Activated CD4-positive, alpha-beta memory T cell treated with anti-CD3 and anti-CD28 coated beads, Interleukin-2, amount 10 ng/mL, durations not matched to agents 7 days and 5 days (primary cell): ENCODE measurements at places on chromosomes 3 and 15. TPM values are rescaled to one million over a fixed set of nuclear protein-coding genes. Genes with fewer than 3 reads are reported as not detected.

RLBP1 gene
- not detected for total RNA-seq

ARPP21 gene
- total RNA-seq, result not detected

ITGB5 gene
- total RNA-seq, result 0.40 TPM

LYZL4 gene
- not detected for total RNA-seq

COL6A5 gene
- total RNA-seq, result 0.05 TPM

FRMD4B gene
- total RNA-seq, result 69.5 TPM

PRRT3 gene
- 6.1 TPM for total RNA-seq

MELTF gene
- 5.1 TPM for total RNA-seq

PLAAT1 gene
- not detected for total RNA-seq

DNA sequence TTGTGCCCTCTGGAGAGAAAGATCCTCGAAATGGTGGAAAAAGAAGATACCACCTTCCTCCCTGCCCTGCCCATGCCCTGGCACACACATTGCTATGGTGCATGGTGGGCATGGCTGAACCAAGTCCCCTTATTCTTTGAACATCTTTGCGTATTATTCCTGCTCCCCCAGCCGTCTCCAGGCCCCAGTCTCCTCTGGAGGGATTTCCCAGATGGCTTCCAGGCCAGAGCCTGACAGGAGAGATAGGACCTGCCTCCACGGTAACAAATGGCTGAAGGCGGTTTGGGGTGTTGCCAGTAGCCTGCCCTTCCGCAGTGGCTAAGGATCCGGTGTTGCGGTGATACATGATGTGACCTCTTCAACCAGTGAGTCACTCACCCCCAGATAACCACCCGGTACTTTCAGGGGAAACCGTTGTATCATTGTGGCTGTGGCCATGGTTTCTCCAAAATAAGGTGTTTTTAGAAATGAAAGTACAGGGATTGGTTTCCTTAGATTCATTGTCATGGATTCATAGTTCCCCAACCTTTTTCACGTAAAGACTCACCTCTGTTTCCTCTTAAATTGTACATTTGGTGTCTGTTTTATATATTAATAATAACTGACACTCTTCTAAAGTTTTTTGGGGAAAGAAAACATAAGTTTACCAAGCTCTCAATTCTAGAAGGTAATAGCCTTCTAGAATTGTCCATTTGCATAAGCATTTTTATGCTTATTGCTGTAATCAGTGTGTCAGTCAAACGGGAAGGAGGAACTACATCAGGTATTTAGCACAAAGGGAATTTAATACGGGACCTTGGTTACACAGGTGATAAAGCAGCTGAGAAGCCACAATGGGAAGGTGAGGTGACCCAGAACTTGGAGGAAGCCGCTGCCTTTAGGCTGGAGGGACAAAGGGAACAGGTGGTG is 25.9 kb downstream of the SMAD3 start:
- DNase-seq, result peak; percentile 91

DNA sequence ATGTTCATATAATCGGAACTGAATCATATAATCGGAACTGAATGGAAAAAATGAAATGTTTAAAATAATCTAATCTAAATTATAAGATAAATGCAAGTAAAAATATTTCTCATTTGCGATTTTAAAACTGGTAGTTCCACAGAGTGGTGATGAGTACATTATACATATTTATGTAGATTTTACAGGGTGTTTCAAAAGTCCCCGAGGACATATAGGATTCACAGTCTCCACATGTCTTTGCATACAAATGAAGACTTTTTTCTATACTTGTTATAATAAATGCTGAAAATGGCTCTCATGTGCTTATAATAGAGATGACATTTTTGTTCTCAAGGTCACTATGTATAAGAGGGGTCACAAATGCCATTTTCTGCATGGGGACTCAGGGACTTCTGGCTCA is 139.5 kb downstream of the PEX5L start:
- DNase-seq, result no peak

- DNase-seq, result no peak
These were observed 401.0 kb upstream of the TBL1XR1 start for GRCh38 chr3:177598097-177598833.

DNA sequence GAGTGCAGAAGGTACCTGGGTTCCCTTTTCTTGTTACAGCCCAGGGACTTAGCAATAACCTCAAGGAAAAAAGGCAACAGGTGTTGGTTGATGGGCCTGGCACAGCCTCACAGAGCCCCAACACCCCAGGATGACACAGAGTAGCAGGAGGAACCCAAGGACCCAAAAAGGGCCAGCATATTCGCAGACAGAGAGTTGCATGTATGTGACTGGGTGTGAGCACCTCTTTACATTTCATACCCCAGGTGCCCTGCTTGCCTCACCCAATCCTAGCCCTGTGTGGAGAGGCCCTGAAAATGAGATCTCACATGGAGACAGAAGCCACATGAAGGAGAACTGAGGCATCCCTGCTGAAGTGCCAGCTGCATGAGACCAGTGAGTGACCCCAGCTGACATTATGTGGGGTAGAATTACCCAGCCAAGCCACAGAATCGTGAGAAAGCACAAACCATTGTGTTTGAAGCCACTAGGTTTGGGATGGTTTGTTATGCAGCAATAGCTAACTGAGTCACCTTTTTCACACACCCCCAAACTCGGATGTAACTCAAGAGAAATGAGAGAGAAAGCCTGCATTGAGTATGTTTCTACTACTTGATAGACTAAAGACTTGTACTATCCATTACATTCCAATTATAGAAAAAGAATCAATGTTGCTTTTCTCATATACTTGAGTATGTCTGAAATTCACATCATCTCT is 26.2 kb upstream of the HHATL start:
- DNase-seq, result no peak

DNA sequence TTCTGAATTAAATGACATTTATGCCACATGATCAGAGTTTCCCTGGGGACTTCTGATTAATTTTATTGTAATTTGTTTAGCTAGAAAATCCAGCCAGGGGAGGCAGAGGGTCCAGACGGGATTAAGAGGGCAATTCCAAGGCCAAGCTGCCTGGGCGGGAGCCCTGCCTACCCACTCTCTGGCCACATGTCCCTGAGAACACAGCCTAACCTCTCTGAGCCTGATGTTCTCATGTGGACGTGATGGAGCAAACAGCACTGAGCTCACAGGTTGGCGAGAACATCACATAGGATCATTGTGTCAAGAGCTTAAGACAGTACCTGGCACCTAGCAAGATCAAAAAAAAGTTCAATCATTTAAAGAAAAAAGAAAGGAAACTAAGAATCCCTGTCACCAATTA is 1.0 kb downstream of the LRRC2 start:
- DNase-seq, result no peak

GRCh38 chr3:101185341-101185740 is 135.0 kb downstream of the IMPG2 start:
- DNase-seq, result no peak

- DNase-seq, result no peak
These were observed 35.8 kb downstream of the ISG20 start for GRCh38 chr15:88674661-88675060.

DNA sequence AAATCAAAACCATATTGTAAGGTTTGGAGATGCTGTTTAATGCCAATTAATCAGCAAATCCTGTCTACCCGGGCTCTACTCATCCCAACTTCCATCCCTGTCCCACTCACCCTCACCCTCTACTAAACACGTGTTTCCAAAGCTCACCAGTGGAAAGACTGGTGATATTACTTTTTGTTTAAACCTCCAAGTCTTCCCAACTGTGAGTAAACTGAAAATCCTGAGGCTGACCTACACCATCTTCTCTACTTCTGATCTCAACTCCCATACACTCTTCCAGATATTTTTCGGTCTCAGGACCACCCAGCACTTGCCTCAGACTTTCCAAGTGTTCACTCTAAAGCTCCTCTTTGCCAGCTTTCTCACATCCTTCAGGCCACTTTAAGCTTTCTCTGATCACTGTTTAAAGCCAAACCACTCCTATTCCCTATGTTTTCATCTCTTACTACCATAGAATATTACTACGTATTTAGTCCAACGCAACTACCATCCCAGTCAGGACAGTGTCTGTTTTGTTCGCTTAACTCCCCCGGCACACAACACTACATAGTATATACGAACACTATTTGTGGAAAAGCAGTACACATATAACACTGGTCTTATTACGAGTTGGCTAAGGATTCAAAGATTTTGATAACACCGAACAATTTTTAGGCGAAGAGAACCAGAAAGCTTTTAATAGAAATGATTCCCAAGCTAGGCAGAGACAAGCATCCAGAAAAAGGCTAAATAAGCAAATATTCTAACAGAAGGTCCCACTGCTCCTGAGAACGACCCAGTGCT is 684 bp downstream of the RPL4 start:
- no peak for DNase-seq

GRCh38 chr3:131957980-131958379 is 76.8 kb downstream of the CPNE4 start:
- no peak for DNase-seq

DNA sequence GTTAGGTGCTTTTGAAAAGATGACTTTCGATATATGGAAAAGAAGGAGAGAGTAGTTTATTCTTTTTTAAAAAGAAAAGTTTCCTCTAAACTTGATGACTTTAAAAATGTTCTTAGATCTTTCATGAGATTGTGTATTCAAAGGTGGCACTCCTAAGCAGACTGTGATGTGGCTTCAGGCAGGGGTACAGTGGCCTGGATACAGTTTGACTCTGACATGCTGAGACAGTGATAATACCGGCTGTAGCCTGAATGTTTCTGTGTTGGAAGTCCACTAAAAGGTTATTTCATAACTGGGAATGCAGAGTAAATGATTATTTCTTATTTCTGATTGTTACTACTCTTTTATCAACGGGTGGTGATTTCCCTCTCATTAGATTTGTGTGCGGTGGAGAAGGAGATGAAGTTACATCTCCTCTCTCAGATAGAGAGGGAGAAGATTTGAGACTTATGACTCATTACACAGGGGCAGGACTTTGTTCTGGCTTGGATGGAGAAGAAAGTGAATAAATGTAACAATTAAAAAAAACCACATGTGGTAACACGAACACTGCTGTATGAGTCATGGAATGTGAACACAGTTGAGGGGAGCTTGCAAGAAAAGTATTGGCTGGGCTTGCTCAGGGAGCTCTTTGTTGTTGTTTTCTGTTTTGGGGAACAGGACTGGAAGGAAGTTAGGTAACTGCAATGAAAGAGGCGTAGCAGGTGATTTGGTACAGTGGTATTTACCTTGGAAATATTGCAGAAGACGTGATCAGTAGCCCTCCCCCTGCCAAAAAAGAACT is 21.6 kb downstream of the SPTSSB start:
- no peak for DNase-seq

DNA sequence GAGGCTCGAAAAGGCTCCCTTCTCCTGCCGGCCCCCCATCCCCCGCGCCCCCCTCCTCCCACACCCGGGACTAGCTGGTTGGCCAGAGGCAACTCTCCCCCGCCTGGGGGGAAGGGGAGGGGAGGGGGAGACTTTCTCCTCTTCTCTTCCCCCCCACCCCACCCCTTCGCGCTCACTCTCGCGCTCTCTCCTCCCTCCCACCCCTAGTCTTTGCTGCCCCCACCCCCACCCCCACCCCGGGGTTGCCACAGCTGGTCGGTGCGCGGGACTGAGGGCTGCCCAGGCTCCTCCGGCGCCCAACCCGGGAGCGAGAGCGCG is 710 bp downstream of the MECOM start:
- no peak for DNase-seq

- DNase-seq, result no peak
These were observed 32.1 kb upstream of the RPS17 start for GRCh38 chr15:82572311-82572710.

DNA sequence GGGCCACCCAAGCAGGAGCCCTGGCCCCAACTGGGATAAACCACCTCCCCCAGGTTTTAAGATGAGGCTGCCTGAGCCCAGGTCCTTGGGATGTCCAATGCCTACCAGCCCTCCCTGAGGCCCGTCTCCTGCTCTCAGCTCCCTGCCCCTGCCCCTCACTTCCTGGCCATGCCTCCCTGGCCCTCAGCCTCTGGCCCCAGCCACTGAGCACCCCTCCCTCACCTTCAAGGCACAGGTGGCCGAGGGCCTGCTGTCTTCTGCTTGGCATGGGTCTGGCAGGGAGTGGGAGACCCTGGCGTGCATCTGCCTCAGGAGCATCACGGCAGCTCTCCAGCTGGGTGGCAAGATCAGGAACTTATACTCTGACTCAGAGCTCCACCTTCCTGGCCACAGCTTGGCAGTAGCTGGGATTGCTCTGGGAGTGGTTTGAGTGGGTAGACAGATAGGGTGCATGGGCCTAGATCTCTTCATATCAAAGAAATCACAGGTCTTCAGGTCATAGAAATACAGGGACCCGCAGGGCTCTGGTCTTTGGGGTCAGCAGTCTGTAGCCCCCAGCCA is at the start of gene PLA2G4E:
TSS of gene PLA2G4E (minus strand) at position 330 of the 561 bp plus-strand sequence. CDS start at position 318, 12 bp downstream.
- DNase-seq, result no peak

GRCh38 chr3:153897025-153897723 is 224.0 kb upstream of the ARHGEF26 start:
- no peak for DNase-seq

DNA sequence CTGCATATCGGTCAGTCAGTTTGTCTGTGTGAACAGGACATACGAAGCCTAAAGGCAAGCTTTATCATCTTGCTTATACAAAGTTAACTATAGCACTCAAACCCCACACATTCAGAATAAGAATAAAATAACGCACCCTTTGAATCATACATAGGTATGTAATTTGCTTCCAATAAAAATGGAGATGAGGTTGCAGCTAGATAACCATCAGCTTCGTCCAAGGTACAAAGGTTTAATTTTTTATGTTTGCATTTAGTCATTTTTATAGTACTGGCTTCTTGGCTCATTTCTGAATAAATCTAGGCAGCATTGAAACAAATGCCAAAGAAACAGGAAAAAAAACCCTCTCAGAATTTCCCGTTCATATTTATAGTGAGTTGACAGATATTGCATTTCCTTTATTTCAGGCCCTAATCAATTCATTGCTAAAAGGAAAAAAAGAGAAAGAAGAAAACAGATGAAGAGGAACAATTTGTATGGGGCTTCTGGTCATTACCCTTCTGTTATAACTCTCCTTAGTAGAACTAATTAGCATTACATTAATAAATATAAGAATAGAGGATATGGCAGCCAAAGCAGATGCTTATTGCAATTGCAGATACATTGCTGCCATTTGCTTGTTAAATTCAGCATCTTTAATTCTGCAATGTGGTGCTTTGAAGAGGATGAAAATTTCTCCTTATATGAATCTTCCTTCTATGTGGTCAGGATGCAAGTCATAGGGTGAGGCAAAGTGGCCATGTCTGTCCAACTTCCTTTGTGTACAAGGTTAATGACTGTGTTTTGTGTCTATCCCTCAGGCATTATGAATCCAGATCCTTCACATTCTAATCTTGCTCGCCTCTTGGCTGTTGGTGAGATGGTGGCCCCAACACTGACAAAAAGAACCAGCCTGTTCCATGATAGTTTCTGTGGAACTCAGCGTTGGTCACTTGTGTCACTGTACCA is 550.0 kb downstream of the AGBL1 start:
- no peak for DNase-seq

DNA sequence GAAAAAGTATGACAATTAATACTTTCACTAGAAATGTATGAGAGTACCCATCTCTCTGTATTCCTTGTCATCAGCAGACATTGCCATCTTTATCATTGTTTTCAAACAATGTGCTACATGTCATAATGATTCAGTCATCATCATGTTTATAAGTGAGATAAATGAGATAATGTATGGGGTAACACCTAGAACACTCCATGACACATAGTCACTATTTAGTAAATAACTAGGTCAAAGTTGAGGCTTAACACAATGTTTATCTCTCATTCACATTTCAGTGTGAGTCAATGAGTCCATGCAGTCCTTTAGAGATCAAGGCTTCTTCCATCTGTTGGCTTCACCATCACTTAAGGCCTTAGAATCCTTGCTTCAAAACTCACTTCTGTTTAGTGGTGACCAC is 70.0 kb downstream of the NLGN1 start:
- DNase-seq, result no peak
